Astrocyte (in vitro differentiated cells and primary cell): ENCODE measurements at places on chromosomes 4 and X.

GRCh38 chr4:114600672-114601071, 2.1 kb downstream of the UGT8 start:
- peaks cover 13% of the 10 kb centered on the region for H3K4me1 ChIP-seq
- H3K4me3 ChIP-seq = no peak overlapping the region
- H3K27ac ChIP-seq = no peak overlapping the region
- H3K36me3 ChIP-seq = no peaks in the 10 kb centered on the region
- peaks cover 23% of the 10 kb centered on the region for H3K27me3 ChIP-seq

DNA sequence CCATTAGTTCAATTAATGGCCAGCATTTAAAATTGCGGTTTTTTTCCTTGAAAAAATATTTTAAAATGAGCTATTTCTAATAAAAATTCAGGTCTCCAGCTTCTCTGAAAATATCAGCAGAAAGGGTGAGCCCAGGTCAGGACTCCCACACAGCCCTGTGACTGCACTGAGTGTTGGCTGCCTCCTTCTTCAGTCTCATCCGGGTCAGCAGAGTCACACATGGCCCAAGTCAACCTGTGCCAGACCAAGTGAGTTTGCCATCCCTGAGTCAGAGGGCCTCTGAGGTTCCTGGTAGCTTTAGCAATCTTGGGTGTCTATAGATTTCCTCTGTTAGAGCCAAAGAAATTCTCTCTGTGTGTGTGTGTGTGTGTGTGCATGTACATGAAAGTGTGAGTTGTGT, 22.1 kb upstream of the MSX1 start:
- peaks cover 18% of the 10 kb centered on the region for H3K4me1 ChIP-seq
- no peak for DNase-seq
- no peaks in the 10 kb centered on the region for H3K36me3 ChIP-seq

- H3K4me3 ChIP-seq = no peak overlapping the region
- H3K36me3 ChIP-seq = no peaks in the 10 kb centered on the region
- no peak overlapping the region for H3K27ac ChIP-seq
- DNase-seq = no peak
- H3K27me3 ChIP-seq = no peaks in the 10 kb centered on the region
Observed at GRCh38 chrX:77793946-77794345, 7.9 kb upstream of the ATRX start.

GRCh38 chr4:86961605-86962295, 26.9 kb downstream of the AFF1 start:
- H3K27me3 ChIP-seq = no peaks in the 10 kb centered on the region
- DNase-seq = peak; percentile 80
- peaks cover 3% of the 10 kb centered on the region for H3K4me1 ChIP-seq
- H3K4me3 ChIP-seq = no peak overlapping the region

DNA sequence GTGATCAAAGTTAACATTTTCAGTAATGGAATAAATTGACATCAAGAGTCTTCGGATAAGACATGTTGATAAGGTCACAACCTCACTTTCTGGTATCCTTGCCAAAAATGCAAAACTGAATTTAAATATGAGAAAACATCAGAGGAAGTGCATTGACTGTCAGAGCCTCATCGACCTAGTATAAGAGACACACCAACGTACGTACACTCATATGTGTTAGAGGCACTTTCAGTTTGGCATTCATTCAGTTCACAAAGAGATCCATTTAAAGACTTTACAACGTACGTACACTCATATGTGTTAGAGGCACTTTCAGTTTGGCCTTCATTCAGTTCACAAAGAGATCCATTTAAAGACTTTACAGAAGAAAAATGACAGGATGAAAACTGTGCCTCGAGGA, 280.3 kb downstream of the INPP4B start:
- no peak overlapping the region for H3K4me3 ChIP-seq
- peaks cover 8% of the 10 kb centered on the region for H3K4me1 ChIP-seq
- H3K27me3 ChIP-seq = no peaks in the 10 kb centered on the region

DNA sequence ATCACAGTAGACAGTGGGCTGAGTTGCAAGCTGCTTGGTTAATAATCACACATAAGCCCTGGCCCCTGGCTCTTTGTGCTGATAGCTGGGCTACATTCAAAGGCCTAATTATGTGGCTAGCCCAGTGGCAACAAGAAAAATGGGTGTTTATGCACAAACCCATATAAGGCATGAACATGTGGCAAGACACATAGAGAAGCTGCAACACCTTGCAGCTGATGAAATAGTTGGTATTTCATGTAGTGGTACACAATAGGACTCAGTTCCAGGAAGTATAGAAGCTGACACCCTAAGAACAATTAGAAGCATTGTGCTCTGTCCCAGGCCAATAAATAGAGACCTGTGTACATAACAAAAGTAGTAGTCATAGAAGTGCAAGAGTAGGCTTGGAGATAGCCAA, 14.6 kb upstream of the ZNF630 start:
- H3K36me3 ChIP-seq = no peaks in the 10 kb centered on the region
- H3K4me3 ChIP-seq = no peak overlapping the region
- no peak overlapping the region for H3K27ac ChIP-seq
- no peaks in the 10 kb centered on the region for H3K4me1 ChIP-seq
- DNase-seq = no peak

GRCh38 chrX:36867143-36867542, 141.0 kb upstream of the FAM47C start:
- no peaks in the 10 kb centered on the region for H3K4me1 ChIP-seq
- DNase-seq = peak; percentile 1
- no peak overlapping the region for H3K27ac ChIP-seq
- H3K27me3 ChIP-seq = no peaks in the 10 kb centered on the region
- no peak overlapping the region for H3K4me3 ChIP-seq

DNA sequence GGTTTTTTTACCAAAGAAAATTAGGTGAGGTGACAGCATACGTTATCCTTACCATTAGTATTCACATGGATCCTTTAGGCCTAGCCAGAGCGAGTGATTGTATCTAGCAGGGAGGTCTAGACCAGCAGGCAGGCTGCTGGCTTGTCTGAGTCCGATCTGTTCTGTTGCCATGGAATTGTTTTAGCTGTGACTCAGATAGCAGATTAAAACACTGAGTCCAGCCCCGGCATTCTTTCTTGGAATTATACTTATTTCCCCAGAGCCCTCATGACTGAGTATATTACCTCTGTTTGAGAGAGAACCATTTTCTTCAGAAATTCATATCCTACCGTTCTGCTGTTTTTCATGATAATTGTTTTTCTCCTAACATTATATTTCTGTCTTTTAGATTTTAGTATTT, 37.4 kb downstream of the OCRL start:
- peak; percentile 74 for DNase-seq
- peaks cover 10% of the 10 kb centered on the region for H3K4me1 ChIP-seq
- peak overlapping the region; percentile 17 for H3K4me3 ChIP-seq
- no peaks in the 10 kb centered on the region for H3K27me3 ChIP-seq
